ENCODE measurements at places on chromosomes 16 and 17.
A peak's percentile ranks its signal among the peaks of the same experiment; 100 is the strongest.

DNA sequence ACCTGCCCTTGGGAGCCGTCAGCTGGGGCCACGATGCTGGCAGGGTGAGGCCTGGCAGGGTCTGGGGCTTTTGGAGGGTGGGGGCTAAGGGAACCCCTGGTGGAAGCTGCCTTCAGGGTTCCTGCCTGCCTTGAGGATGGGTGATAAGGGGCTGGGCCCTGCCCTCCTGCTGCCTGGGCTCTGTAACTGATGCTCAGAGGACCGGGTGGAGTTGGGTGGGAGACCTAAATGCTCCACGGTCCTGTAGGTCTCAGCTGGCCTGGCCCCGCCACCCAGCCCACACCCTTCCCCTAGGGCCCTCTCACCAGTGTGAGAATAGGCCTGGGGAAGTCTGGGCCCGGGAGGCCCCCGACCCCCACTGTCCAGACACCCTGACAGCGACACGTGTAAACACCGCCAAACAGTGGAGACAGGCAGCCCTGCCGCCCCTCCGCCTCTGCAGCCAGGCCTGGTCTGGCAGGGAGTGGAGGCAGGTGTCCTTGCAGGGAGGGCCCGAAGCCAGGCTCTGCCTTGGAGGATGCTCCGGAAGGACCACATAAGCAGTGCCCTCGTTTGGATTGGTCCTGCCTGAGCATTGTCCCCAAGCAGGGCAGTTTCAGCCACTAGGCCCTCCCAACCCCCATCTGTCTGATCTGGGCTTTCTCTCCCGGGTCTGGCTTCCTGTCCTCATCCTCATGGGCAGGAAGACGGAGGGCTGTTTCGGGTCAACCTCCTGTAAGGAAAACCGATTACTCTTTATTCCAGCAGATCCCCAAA lies 6.5 kb upstream of the BAHCC1 start:
- DNase-seq: no peak

DNA sequence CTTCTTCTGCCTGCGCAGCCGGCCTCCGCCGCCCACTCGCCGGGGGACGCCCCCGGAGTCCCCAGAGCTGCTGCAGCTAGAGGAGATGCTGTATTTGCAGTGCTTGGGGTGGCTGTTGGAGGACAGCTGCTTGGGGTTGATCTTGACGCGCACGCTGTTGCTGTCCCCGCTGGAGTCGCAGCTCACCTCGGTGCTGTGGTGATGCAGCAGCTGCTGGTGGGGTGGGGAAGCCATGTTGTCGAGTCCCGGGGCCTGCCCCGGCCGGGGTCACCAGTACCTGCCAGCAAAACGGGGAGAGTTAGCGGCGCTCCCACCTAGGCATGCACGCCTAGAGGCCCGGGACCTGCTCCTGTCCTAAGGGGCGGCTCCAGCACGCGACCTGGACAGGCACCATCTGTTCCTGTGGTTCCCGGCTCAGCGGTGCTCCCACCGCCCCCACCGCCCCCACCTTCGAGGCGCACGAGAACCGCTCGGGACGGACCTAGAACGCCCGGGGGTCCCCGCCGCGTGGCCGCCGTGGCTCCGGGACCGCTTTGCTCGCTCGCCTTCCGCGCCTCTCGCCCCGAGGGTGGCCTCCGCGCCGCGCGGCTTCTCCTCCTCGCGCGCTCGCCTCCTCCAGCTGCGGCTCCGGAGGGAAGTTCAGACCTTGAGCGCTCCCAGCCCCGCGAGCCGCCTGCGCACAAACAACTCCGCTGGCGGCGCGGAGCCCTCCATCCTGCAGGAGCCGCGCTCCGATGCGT lies 863 bp downstream of the ADCY9 start:
- DNase-seq: peak; percentile 62

GRCh38 chr16:65672960-65673359 lies 551.1 kb upstream of the CDH11 start:
- DNase-seq: no peak

DNA sequence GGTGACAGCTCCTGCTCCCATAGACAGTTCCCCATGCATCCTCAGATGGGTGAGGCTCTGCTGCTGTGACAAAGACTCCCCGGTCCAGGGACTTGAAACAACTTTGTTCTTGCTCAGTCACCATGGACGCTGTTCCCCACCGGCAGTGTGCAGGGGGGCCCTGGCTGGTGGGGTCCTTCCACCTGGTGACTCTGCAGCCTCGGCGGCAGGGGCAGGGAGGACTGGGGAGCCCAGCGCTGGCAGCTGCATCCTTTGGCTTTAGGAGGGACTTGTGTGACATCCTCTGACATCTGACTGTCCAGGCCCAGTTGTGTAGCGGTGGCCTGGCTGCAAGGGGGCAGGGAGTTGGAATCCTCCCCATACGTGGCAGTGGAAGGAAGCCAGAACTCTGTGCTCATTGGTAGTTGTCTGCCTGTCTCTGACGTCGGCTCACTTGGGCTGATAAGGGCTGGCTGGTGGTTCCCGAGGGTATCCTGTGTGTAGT lies 107.3 kb downstream of the CMIP start:
- no peak for DNase-seq

DNA sequence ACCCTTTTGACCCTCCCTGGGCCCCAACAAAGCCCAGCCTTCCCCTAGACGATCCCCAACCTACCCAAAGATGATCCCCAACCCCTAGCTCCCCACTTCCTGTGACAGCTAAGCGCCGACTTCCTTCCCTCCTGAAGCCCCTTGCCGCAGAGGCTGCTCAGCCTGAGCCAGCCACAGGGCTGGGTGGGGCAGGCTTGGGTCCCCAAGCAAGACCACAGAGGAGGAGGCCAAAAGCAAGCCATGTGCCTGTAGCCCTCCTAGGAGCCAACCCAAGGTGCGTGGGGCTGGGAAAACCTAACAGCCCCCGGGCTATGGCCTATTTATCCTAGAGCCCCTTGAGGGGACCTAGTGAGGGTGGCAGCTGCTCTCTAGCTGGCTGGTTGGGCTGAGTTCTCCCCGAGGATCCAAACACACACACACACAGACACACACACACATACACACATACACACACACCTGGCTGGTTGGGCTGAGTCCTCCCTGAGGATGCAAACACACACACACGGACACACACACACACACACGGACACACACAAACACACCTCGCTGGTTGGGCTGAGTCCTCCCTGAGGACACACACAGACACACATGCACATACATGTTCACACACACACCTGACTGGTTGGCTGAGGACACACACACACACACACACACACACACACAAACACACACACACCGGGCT lies 4.8 kb downstream of the ARRB2 start:
- no peak for DNase-seq

- DNase-seq: no peak
These were observed 7.1 kb downstream of the CYB5D2 start for GRCh38 chr17:4150096-4150495.

DNA sequence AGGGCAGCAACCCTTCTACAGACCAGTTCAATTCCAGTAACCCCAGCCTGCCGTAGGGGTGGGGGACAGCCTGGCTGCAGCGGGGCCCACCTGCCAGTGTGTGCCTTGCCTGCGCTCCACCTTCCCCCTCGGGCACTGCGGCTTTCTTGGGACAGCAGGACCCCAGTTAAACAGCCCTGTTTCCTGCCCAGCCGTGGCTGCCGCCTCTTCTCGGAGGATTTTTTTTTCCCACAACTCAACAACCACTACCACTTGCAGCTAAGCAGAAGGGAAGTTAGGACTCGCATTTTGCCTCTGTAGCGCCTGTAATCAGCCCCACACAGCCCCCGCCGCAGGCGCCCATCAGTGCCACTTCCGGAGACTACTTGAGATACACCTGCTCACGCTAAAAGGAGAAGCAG lies 76.1 kb downstream of the RAI1 start:
- no peak for DNase-seq

- no peak for DNase-seq
These were observed 603.4 kb downstream of the KCNJ2 start for GRCh38 chr17:70772761-70773160.

DNA sequence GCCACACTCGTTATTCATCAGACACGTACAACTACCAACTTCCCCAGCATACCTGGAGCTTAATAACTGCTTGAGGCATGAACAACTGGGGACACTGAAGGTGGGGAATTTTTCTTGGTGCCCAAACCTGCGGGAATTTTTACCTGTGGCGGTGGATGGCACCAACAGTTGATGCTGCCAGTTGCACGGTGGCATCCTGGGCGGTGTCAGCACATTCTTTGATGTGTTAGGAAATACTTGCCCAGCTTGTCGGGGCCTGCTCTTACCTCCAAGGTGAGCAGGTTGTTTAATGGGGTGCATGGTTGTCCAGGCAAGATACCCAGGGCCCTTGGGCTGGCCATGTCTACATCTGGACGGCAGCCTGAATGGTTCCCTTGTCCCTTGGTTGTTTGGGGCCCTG lies 79.6 kb downstream of the CRISPLD2 start:
- DNase-seq: no peak

DNA sequence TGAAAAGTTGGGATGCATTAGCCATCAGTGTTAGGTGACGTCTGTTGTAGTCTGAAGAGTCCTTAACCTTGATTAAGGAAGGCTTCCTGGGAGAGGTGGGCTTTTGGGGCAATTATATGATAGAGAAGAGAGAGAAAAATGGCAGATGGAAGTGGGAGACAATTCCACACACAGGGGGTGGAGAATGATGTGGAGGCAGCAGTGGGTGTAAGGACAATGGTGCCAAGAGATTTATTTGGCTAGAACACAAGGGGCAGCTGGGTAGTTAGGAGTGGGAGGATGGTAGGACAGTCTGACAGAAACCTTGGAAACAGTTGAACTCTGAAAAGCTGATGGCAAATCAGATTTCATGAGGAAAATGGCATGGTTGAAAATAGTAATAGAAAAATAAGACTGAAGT lies 10.7 kb upstream of the DUSP14 start:
- DNase-seq: no peak

DNA sequence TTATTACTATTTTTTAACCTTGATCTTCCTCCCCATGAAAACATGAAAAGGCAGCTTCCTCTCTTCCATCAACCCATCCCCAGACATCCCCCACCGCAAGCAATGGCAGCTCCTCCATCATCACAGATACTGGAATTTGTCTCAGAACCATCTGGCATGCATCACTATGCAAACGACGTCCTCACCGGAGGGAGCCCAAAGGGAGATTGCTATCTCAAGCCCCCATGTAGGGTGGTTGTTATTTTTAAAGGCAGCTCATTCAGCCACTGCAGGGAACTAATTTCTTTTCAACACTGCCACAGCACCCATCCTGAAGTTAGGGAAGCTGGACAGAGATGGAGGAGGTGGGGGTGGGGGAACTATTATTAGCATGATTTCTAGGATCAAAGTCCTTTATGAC lies 222.5 kb downstream of the FOXL1 start:
- no peak for DNase-seq

DNA sequence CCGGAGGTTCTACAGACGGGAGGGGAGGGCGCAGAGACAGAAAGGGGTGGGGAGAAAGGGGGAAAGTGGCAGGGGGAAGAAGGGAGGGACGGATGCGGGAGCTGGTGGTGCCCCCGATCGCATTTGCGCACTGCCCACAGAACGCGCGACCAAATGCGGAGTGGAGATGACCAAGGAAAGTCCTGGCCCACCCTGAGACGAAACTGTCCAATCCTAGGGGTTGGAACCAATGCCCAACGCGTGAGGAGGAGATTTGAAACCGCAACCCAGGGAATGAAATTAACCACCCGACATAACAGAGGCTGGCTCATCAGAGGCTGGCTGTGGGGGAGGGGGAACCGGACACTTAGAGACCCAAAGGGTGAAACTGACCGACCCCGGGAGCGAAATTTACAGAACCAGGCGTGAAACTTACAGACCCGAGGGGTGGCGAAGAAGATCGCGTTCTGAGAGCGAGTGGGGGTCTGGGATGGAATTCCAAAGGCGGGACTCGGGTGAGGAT lies 1.4 kb downstream of the HES7 start:
- no peak for DNase-seq

- DNase-seq: no peak
These were observed 6.8 kb upstream of the CAVIN1 start for GRCh38 chr17:42429726-42430447.

DNA sequence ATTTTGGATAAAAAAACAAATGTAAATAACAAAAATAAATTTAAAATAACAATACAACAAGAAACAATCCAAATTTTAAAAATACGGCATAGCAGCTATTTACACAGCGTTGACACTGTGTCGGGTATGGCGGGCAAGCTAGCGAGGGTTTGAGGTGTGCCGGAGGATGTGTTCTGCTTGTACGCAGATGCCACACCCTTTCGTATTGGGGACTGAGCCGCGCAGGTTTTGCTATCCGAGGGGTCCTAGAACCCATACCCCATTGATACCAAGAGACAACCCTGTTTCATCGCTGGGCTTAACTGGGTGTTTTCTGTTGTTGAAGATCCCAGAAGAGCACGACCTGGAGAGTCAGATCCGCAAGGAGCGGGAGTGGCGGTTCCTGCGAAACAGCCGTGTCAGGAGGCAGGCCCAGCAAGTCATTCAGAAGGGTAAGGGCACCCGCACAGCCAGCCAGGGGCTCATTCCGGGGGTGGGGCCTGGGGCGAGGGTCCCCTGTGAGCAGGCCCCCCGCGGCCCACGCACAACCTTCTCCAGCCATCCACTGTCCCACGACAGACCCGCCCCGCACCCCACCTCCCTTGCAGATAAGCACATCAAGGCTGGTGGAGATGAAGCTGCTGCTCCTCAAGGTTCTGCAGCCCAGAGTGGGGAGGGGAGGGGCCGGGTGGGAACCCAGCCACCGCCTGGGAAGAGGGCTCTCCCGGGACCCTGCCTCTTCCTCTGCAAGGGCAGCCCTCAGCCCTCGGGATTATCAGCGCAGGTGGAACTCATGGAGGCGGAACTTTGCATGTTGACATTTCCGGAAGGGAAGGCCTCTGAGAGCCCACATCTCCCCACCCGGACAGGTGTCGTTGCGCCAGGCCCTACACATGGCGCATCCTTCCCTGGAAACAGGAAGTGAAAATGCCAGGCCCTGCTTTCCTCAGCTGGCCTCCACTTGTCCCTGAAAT lies 51.2 kb upstream of the CHMP6 start:
- DNase-seq: no peak

GRCh38 chr16:3756113-3756512 lies 38.8 kb upstream of the TRAP1 start:
- no peak for DNase-seq

GRCh38 chr16:66052745-66053144 lies 313.7 kb upstream of the CDH5 start:
- DNase-seq: no peak

Measured in amniotic stem cell (primary cell).